NT2/D1 (cell line): ENCODE measurements at places on chromosomes 7 and 10.

DNA sequence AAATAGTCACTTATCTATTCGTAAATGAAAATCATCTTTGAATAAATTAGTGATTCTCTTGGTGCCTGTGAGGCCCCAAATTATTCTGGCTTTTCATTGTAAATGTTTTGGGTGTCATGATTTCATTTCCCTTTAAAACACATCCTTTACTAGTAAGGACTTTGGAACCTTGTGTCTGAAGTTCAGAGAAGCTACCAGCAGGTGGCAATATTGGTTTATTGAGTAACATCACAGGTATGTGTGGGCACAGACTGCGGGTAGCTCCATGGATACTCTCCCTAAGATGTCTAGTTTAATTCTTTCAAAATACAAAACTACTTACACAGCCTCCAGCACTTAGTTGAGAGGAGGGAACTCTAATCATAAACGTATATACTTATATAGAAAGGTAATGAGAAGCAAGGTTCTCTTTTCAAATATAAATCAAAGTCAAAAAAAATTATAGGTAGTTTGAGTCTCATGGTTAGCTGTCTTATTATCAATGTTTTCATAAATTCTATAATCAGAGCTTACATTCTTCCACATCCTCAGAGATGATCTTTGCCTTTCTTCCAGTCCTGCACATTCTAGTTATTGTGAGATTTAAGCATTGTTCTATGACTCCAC lies 449.6 kb downstream of the GRM8 start:
- peak; percentile 81 for DNase-seq

- DNase-seq: no peak
These were observed 198.5 kb downstream of the PAXIP1 start for GRCh38 chr7:154804449-154804848.

- DNase-seq: no peak
These were observed 91.5 kb downstream of the FAM53B start for GRCh38 chr10:124652701-124653100.

- DNase-seq: no peak
These were observed 2.9 kb downstream of the PITRM1 start for GRCh38 chr10:3169673-3170072.

DNA sequence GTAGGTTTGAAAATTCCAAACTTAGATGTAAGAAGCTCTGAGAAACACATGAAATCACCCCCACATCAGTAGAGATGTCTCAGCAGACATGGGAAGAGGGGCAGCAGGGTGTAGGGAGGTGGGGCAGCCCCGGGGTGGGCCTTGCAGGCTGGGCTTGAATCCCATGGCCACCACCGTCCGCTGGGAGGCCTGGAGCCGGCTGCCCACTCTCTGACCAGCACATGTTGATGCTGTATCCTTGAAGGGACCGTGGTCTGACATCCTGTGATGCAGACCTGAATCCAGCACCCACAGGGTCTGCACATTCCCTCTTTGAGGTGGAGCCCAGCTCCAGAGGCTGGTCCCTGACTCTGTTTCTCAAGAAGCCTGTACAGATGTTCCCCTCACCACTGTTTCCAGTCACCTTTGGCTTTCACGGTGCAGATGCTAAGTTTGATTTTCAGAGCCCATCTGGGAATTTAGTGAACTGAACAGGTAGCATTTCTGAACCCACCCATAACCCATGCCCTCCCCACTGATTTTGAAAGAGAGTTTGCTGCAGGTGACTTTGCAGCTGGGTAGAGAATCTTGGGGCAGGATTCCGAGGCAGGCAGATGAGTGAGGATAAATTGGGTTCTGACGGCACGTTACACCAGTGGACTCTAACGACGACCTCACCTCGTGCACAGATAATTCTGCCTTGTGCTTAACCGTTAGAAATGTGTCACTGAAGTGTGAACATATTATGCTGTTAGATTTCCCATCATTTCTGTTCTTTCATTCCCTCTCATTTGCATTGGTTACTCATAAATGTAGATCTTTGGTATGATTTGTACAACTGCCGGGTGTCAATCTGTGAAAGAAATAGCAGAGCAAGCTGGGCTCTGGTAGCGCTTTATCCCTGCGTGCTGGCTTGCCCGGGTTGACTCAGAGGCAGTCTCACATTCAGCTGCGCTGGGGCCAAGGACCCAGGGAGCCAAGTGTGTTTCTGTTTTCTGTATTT lies 45.7 kb downstream of the IKZF1 start:
- DNase-seq: no peak

DNA sequence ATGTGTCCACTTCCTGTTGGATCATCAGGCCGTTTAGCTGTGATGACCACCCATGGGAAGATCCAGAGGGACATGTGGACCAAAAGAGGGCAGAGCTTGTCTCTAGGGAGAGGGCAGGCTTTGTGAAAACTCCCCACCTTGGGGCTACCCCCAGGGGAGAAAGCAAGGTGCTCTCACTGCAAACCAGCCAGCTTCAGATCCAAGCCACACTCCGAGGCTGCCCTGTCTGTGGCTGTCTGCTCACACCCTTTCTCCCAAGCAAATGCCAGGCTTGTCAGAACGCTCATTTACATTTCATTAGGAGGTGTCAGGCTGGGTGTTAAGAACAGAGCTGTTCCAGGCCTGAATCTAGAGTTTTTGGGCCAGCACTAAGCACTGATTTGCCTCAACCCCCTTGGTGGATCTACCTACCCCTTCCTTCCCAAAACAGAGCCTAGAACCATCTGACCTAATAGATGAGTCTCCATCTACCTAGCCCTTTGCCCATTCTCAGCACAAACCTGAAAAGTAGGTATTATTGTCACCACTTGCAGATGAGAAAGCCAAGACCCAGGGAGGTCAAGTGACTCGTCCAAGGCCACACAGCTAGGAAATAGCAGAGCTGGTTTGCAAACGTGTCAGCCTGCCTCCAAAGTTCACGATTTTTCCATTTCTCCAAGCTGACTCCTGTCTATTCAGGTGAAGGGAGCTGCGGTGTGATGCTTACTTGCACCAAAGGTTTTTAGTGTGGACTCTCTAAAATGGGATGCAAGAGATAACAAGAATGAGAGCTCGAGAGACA lies 130.9 kb downstream of the EMX2 start:
- DNase-seq: no peak

- no peak for DNase-seq
These were observed 26.5 kb downstream of the TNRC18 start for GRCh38 chr7:5396999-5397663.

GRCh38 chr7:35035511-35035961 lies 1.7 kb downstream of the DPY19L1 start:
- DNase-seq: no peak

GRCh38 chr7:89073776-89074175 lies 278.2 kb upstream of the TEX47 start:
- DNase-seq: no peak

- DNase-seq: no peak
These were observed 37.3 kb upstream of the SEMA3D start for GRCh38 chr7:85224171-85224570.

GRCh38 chr10:62690703-62691102 lies 113.8 kb upstream of the ADO start:
- no peak for DNase-seq

DNA sequence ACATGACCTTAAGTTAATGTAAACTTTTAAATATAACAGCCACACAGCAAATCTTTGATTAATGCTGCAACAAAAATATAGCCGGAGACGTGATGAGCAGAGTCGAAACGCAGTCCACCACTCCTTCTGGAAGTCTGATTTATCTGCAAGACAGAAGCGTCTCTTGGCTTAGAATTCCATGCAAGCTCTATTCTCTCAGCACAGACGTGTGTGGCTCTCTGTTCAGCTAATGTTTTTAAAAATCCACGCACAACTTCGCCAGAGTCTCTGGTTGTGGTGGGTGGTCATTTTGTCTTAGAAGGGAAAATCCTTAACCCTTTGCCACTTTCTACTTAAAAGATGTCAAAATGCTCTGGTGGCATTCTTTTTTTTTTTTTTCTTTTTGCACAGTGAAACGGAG lies 438.0 kb upstream of the MGMT start:
- no peak for DNase-seq

- peak; percentile 64 for DNase-seq
These were observed 11.8 kb downstream of the MMRN2 start for GRCh38 chr10:86945361-86946212.
